ENCODE measurements at places on chromosomes 11 and 22. TPM values are rescaled to one million over a fixed set of nuclear protein-coding genes. Genes with fewer than 3 reads are reported as not detected.

DNA sequence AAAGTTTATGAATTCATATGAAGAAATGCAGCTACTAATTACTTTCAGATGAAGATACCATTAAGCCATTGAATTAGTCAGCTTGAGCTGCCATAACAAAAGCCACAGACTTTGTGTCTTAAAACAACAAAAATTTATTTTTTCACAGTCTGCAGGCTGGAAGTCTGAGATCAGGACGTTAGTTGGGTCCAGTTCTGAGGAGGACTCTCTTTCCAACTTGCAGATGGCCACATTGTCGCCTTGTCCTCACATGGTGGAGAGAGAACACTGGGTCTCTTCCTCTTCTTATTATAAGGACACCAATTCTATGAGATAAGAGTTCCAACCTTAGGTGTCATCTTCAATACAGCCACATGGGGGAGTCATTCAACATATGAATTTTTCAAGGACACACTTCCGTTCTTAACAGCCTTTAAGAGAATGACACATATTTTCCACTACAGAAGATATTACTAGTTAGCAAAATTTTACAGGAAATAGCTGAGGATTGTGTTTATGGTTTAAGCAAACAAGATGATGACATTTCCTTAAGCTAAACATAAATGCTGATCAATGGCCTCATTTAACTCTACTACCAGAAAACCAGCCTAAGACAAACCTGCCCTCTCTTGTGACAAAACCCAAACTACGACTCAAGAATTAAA lies 56.0 kb downstream of the DCUN1D5 start:
- DNase-seq: no peak

DNA sequence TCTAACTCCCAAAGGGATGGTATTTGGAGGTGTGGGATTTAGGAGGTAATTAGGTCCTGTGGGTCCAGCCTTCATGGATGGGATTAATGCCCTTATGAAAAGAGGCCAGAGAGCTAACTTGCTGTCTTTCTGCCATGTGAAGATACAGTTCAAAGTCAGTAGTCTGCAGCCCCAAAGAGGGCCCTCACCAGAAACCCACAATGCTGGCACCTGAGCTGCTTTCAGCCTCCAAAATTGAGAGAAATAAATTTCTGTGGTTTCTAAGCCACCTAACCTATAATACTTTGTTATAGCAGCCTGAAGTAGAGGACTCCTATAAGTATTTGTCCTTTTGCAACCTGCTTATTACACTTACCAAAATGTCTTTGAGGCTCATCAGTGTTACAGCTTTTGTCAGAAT lies 16.2 kb downstream of the ATM start:
- DNase-seq: no peak

DNA sequence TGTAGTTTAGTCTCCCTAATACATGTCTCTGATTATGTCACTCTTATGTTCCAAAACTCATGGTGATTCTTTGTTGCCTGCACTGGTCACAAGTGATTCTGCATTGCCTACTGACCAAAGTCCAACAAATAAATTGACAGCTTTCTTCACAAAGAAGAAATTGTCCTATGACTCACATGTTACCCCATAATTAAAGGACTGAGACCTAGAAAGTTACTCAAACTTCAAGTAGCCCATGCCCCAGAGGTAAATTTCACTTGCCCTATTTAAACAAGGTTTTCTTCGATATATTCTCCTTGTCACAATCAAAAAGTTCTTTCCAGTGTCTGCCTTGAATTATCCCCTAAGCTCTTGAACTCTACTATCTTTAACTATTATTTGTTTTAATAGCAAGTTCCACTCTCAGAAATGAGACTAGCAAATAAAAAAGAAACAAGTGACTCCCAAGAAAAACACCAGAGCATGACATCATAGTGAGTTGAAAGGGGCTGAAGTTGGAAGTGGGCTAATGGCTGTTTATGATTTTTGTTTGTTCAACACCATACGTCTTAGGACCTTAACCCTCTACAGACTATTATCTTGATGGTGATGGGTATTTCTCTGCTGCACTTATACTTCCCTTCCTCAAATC lies 94.5 kb upstream of the BLID start:
- DNase-seq: no peak

DNA sequence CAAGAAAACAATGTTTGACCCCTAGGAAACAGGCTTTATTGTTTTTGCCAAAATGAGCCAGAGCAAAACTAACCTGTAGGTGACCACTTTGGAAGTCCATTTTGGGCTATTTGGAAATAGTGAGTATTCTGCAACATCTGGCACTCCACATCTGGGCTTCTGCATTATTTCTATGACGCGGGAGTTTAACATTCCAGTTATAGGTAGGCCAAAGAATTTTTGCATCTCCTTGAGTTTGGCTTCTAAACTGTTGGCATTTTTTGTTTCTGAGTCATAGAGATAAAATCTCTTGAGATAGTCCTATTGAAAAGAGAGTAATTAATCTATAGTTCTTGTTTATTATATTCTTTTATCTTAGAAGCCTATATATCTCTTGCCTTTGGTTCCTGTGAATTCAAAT lies 2.9 kb downstream of the MMP7 start:
- DNase-seq: no peak

DNA sequence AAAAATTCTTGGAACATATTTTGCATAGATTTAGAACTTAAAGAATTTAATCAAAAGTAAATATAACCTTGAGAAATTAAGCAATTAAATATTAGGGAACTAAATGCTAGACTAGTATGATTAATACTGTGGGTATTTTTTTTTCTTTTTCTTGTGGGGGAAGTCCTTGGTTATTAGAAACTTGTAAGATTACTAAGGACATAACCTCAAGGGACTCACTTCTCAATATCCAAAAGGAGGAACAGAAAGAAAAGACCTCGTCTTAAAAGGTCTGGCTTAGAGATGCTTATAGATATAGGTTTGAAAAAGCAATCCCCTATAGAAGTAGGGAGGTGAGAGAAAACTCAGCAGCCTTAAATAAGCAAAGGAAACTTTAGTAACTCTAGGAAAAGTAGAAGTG lies 368.5 kb downstream of the INSC start:
- no peak for DNase-seq

- DNase-seq: no peak
Observed at GRCh38 chr22:27915986-27916385, 3.1 kb downstream of the PITPNB start.

DNA sequence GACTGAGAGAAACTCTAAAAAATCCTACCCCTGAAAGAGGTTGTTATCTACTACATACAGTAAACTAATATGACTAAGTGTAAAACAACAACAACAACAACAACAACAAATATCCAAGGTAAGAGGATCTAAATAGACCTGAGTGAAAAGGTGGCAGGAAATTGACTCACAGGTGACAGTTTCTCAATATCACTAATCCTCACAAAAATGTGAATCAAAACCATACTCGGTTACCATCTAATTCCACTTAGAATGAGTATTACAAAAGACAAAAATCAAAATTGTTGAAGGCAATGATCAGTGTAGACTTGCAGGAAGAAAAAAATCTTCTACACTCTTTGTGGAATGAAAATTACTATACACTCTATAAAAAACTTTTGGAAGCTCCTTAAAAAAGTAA lies 17.5 kb downstream of the RGL4 start:
- DNase-seq: no peak

- DNase-seq: peak; percentile 42
Observed at GRCh38 chr22:24146791-24147353, 34.4 kb upstream of the SUSD2 start.

- DNase-seq: no peak
Observed at GRCh38 chr11:15976433-15977045, 379.8 kb downstream of the SOX6 start.

DNA sequence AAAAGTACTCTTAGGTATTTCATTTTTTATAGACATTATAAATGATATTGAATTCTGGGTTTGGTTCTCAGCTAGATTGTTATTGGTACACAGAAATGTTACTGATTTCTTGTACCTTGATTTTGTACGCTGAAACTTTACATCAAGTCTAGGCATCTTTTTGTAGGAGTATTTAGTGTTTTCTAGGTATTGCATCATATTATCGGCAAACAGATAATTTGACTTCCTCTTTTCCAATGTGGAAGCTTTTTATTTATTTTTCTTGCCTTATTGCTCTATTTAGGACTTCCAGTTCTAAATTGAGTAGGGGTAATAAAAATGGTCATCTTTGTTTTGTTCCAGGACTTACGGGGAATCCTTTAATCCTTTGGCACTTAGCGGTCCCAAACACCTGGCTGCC lies 676.6 kb upstream of the CCDC179 start:
- no peak for DNase-seq

- no peak for DNase-seq
Observed at GRCh38 chr11:12258451-12258850, 118.9 kb upstream of the PARVA start.

DNA sequence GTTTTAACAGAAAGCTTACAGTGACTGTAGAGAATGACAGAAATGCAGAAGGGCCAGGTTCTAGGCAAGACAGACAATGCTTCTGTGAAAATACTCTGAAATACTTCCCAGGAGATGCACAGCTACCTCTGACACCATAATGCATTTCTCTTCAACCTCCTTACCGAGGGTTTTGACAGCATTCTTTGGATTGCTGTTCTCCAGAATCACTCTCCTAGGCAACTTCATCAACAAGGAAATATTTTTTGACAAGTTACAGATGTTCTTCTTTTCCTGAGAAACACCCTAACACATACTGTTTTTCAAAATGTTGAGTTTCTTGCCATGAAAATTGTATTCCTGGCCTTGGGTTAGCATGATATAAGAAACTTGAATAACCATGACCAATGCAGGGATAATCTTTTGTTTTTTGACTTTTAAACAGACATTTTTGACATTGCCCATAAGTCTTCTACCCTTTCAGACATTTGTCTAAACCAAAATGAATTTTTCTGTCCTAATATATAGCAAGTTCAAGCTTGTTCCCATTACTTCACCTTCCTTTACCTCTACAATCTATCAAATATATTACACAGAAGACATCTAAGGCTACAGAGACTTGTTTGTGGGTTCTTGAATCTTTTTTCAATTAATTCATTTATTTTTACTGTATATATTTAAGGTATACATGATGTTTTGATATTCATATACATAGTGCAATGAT lies 108.1 kb downstream of the CCDC34 start:
- DNase-seq: no peak

DNA sequence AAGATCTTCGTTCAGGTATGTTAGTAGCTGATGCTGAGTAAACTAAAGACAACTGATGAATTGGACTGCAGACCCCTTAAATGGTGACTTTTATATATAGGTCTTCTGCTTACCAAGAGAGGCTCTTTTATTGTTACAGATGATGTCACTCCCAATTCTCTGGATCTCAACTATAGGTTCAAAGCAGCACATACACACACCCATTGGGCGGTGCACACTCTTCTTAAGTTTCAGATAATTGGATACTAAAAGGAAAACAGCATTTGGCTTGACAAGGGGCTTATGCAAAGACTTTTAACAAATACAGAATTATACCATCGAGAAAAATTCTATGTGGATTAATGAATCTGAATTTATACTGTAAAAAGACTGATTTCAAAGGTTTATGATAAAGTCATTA lies at the start of gene PTH:
Gene PTH (minus strand): TSS at position 69 of the 400 bp plus-strand sequence. CDS start 3,142 bp downstream, outside the sequence.
- DNase-seq: no peak

DNA sequence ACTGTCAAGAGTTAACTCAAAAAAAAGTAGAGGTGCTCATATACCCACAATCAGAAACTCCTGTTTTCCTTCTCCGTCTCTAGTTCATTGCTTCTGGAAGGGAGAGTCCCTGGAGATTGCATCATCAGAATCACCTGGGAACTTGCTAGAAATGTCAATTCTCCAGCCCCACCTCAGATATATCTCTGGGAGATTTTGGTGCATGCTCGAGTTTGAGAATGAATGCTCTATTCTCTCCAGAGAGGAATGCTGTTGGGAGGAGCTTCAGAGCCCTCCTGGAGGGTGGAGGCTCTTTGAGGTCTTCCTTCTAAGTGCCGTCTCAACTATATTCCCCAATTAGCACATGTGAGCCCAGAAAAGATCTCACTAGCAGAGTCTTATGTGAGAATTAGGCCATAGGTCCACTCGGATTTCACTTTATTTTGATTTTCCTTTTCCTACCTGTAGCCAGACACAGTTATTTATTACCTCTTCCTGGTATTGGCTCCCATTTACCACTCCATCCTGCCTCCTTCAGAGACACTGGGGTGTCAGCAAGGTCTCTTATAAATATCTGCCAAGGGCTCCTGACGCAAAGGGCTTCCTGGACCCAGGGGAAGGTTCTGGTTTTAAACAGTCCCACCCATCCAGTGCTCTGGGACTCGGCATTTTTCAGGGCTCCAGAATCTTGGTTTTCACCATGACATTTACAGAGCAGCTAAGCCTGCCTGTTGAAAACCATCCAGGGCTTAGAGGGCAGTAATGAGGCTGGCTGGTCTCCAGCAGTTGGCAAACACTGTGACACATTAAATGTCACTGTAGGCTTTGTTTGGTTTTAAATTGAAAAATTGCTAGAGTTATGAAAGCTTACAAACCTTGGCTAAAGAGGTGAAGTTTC lies 136.2 kb downstream of the CD44 start:
- DNase-seq: peak; percentile 57

DNA sequence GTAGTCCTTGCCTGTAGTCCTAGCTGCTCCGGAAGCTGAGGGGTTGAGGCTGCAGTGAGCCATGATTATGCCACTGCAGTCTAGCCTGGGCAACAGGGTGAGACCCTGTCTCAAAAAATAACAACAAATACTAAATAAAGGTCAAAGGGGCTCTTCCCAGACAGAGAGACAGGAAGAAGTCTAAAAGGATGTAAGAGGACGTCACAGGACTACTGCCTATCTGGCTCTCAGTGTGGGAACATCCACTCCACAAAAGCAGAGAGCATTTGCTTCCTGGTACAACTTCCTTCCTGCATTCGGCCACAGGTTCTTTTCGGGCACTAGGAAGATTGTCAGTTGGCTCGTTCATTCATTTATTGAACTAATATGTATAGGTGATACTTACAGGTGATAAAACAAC lies 110.6 kb downstream of the SGSM3 start:
- no peak for DNase-seq

DNA sequence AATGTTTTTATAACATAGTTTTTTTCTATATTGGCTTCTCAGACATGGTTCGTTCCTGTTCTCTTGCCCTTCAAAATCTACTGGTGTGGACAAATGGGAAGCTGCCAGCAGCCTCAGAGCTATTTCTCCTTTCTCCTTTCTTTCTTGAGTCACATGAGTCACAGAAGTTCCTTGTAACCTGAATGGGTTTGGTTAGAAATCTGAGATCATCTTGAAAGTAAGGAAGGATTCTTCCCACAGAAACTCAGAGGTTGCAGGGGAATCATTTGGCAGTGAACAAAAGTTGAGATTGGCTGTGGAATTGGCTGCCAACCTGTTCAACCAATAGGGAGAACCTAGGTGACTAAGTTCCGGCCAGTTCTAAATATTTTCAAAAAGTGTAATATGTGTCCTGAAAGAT lies 12.5 kb downstream of the PLET1 start:
- no peak for DNase-seq

The NCAM1 gene
- 18.6 TPM for total RNA-seq

The GRM5 gene
- not detected for total RNA-seq

The MN1 gene
- total RNA-seq: 4.2 TPM

The MUC2 gene
- total RNA-seq: 910 TPM

The IRAG1 gene
- total RNA-seq: 19.8 TPM

The LINC01488 gene
- total RNA-seq: not detected

Data from transverse colon (tissue), 4 donors.